GM23338 (cell line): ENCODE measurements at places on chromosomes 4 and X. TPM values are rescaled to one million over a fixed set of nuclear protein-coding genes. Genes with fewer than 3 reads are reported as not detected.
A peak's percentile ranks its signal among the peaks of the same experiment; 100 is the strongest.

- peak; percentile 89 for DNase-seq
Measured at GRCh38 chr4:104860238-104861123, 286.2 kb upstream of the TET2 start.

DNA sequence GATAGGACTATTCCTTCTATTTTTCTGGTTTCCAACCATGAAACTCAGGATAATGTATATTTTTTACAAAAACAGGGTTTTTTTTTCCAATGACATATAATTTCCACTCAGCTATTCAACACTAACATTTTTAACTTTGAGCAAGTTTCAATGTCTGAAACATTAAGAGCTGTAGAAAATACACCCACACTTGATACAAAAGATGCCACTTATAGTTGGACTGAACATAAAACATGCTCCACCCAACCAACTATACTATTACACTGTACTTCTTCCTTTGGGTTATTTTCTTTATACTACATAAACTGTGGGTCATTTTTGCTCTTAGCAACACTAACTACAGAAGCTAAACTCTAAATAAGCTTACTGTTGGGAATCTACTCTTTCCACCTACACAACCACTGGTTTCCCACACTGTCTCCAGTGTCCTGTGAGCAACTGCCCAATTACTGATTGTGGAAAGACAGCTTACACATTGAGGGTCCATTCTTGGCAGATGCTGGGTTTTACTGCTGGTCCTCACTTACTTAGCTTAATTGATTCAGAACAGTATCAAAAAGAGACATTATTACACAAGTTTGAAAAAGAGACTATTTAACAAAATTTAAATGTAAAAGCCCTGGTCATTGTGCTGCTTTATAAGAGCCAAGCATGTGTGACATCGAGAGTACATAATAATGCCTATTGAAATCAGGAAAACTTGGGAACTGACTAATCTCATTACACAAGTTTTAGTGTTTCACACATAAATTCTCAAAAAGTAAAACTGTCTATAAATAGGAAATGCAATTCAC is 6.3 kb downstream of the AMMECR1 start:
- DNase-seq = no peak

GRCh38 chr4:101972791-101973190 is 182.3 kb downstream of the BANK1 start:
- no peak for DNase-seq

- DNase-seq = no peak
Measured at GRCh38 chr4:152309418-152309817, 226.5 kb downstream of the FBXW7 start.

GRCh38 chrX:45903781-45904201 is 641.4 kb downstream of the ZNF674 start:
- peak; percentile 17 for DNase-seq

The ADGRA3 gene
- 73.9 and 75.3 TPM in 2 replicates for total RNA-seq

DNA sequence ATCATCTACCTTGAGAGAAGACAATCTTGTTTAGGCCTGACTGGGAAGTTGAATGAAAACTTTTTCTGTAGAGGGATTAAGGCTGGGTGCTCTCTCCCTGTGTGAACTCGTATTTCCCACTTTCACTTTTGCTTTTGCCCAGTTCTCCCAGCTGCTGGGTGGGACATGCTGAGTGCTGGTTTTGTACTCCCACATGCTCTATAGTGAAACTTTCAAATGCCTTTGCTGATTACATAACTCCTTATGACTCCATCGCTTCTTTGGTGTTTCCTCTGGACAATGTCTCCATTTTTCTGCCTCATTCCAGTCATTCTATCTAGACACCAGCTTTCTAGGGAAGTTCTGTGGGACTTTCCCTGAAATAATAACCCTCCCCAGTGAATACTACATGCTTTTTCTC is 100.5 kb downstream of the CLNK start:
- DNase-seq = no peak

DNA sequence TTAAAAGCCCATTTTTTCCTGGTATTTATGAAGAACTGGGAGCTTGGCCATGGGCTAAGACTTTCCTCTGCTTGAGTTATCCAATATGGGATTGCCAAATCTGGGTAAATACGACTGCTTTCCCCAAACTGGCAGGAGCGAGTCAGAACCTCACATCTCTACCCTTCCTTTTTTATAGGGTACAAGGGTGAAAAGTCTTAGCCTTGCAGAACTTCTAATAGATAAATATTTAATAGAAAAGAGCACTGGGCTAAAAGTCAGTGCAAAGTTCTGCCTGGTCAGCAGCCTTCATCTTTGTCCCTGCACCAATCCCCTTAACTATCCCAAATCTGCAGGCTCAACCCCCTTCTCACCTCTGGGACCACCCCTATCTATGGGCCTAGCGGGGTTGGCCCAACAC is 61.6 kb upstream of the ACSL1 start:
- no peak for DNase-seq

The BRCC3 gene
- total RNA-seq = 14.1 and 18.4 TPM in 2 replicates

The FRMPD4 gene
- 0.80 and 2.4 TPM in 2 replicates for total RNA-seq

The NPFFR2 gene
- 0.28 and 5.9 TPM in 2 replicates for total RNA-seq

GRCh38 chrX:111098874-111099273 is 2.9 kb downstream of the PAK3 start:
- peak; percentile 81 for DNase-seq

- peak; percentile 78 for DNase-seq
Measured at GRCh38 chrX:71178908-71179307, 34.3 kb downstream of the NLGN3 start.

DNA sequence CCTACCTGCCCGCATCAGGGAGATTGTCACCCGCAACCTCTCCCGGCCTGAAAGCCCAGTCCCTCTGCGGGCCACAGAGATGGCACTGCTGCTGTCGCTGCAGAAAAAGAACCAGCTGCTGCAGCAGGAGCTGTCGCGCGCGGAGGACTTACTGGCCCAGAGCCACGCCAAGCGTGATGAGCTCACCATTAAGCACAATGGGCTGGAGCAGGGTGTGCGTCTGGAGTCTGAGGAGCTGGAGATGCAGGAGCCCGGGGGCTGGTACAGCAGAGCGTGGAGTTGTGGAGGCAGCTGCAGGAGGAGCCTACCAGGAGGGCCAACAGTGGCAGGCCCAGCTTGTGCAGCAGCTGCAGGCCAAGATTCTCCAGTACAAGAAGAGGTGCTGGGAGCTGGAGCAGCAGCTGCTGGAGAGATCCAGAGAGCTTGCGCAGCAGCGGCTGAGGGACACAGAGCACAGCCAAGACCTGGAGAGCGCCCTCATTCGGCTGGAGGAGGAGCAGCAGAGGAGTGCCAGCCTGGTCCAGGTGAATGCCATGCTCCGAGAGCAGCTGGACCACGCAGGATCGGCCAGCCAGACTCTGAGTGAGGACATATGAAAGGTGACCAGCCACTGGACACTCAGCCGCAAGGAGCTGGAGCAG is 11.3 kb downstream of the SMIM10L2A start:
- DNase-seq = no peak

The CYSLTR1 gene
- total RNA-seq = not detected in 2 replicates
